ENCODE measurements at places on chromosomes 3 and 15. TPM values are rescaled to one million over a fixed set of nuclear protein-coding genes. Genes with fewer than 3 reads are reported as not detected.

FAM107A gene
- not detected for total RNA-seq

PROK2 gene
- total RNA-seq = not detected

CSTA gene
- 145 TPM for total RNA-seq

IGDCC3 gene
- not detected for total RNA-seq

GATA2 gene
- 0.51 TPM for total RNA-seq

RASL12 gene
- not detected for total RNA-seq

LSAMP gene
- total RNA-seq = not detected

All from MCF 10A (cell line).